Inflammatory macrophage (primary cell): ENCODE measurements at places on chromosomes 3 and 15.
A peak's percentile ranks its signal among the peaks of the same experiment; 100 is the strongest.

DNA sequence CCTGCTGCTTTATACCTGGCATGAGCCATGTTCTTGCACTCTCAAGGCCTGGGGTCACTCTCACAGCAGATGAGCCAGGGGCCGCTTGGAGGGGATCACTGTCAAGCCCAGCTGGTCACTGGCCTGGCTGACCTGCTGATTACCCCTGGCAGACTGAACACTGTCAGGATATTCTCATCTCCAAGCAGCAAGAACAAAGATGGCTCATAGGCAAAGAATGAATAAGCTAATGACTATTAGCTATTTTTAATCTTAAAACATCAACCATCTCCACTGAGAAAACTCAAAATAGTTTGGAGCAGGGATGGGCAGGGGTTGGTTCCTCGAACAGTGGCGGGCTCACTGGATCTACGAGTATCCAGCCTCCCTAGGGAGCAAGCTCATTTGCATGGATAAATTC, 64.4 kb upstream of the ACAN start:
- DNase-seq: no peak

- no peak for DNase-seq
Measured at GRCh38 chr15:96184297-96184696, 146.2 kb upstream of the NR2F2 start.

DNA sequence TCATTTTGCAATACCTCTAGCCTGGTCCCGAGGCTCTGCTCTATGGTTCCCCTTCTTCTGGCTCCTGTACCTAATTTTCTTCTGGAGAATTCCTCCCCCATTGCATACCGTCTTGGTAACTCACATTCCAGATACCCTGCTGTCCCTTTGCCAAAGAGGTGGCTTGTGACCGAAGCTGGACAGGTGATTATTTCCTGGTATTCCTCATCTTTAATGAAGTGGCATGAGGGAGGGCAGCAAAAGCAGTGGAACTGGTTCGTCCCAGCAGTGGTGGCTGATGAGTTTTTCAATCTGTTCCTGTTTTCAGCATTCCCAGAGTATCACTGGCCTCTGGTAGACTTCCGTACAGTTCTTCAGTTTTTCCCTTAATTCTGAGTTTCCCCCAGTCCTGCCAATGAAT, 186.2 kb upstream of the CADPS start:
- DNase-seq: no peak

DNA sequence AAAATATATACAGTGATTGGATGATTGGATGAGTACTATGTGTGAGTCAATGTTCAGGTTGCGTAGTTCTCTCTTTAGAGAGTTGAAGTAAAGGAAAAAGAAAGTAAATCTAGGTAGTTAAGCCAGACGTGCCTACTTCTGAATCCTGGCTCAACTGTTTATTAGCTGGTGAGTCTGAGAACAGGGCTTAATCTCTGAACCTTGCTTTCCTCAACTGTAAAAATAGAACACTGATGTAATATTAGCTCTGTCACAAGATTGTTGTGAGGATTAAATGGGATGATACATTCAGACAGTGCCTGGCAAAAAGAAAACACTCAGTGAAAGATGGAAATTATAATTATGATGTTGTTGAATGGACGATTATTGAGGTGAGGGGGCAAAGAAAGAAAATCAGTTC, 413.4 kb downstream of the MAGI1 start:
- no peak for DNase-seq

- DNase-seq: no peak
Measured at GRCh38 chr3:166461626-166462025, 624.4 kb upstream of the BCHE start.

DNA sequence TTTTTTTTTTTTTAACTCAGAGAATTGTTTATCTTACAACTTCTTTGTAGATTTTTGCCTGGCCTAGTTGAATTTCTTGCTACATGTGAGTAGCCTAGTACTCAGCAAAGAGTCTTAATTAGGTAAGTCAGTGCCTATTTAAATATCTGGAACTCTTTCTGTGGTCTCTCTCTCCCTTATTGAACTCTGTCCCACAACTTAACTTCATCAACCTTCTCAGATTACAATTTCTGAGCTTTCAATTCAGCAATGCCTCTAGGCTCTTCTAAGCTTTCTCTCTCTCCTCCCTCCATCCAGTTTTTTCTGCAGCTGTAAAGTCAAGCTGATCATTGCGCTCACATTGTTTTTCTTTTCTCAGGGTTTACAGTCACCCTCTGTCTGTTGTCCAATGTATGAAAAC, 517.6 kb upstream of the ROBO1 start:
- no peak for DNase-seq

GRCh38 chr15:28115871-28116270, 16.8 kb upstream of the OCA2 start:
- no peak for DNase-seq

DNA sequence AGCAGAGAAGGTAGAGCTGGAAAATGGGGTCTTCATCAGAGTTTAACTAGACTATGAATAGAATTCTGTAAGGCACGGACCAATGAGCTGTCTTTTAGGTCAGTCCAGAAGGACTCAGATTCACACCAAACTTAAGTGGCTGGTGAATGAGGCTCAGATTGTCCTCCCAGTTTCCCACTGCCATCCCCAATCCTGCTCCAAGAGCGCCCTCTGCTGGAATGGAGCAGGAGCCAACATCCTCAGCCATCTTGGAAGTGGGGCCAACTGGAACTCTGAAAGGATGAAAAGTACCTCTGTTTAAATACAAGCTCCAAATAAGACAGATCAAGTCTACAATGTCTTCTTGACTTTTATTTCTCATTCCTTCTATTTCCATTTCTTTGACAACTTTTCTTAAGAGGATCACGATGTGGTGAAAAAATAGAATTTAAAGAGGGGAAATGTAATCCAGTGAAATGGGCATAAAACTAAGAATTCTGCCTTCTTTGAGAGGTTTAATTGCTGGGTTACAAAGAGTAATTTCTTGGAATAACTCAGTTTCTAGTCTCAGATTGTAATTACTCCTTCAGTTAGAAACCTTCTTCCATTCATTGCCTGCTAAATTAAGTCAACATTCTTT, 217.1 kb upstream of the TPRG1 start:
- peak; percentile 91 for DNase-seq

GRCh38 chr15:68389936-68390817, 41.8 kb downstream of the ITGA11 start:
- peak; percentile 52 for DNase-seq

GRCh38 chr3:141431411-141432378, 55.1 kb upstream of the RASA2 start:
- DNase-seq: peak; percentile 3

- DNase-seq: no peak
Measured at GRCh38 chr3:105938101-105938500, 69.3 kb upstream of the CBLB start.

GRCh38 chr15:73628976-73629797, 4.0 kb downstream of the NPTN start:
- peak; percentile 18 for DNase-seq

DNA sequence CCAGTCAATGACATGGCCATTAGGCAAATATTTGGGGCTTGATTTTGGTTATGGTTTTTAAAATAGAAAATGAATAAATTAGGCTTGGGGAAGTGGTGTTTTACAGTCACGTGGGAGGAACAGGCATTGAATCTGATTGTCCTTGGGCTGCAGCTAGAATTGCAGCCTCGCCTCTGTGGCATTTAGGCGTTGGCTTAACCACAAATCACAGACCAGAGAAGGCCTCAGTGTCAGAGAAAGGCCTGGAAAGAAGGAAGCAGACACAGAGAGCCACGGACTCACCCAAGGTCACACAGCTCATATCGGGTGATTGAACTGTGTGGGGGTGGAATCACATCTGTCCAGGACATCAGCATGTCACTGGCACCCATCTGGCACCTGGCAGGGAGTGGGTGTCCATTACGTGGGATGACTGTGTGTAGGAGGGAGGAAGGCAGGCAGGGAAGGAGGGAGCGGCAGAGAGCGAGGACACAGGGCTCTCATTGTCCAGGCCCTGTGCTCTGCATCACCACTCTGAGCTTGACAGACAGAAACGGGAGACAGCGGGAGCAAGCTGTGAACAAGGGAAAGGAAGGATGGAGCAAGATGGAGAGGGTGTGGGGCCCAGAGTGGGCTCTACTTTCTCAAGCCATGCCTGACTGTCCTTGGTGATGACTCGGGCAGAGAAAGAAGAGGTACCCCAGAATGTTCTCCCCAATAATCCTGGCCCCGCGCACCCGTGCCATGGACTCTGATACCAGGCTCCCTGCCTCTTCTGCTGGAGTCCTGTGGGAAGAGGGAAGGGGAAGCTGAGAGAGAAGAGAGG, 186.4 kb downstream of the FAM43A start:
- DNase-seq: peak; percentile 89

DNA sequence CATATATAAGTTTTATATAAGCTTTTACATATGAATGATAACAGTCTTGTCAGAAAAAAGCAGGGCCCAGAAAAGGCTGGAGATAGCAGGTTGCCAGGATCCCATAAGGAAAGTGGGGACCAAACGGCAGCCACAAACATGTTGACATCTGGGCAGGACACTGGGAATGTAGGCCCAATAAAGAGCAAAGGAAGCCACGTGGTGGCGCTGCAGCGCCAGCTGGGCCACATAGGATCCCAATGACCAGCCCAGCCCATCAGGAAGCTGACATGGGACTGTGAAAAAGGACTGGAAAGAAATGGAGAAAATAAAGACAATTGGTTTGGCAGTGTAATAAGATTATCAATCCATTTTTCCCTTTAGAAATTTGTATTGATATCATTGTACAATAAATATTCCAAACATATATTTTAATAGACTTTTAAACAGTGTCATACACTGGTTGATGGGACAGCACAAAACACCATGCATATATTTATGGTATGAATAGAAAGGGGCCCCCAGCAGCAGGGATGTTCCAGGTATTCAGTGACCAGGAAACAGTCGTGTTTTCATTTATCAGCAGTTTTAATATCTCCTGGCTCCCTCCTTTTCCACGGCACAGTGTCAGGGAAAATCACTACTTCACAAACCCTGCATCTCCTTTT, 89.0 kb upstream of the STRIT1 start:
- DNase-seq: peak; percentile 35

GRCh38 chr3:94862703-94863102, 799.8 kb downstream of the NSUN3 start:
- DNase-seq: no peak

DNA sequence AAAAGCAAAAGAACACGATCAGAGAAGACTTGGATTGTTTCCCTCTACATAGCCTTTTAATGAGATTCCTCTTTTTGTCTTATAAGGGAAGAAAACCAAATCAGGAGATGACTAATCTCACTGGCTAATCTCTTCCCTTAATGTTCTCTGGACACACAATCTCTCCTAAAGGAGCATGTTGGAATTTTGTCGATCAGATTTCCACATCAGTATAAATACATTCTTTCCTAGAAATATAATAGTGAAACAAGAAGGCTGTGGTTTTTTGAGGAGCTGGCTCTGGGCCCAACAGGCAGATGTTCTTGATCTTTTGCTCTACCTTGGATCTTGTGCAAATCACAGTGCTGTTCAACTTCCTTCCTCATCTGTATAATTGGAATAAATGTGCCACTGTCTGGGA, 94.0 kb downstream of the GTPBP8 start:
- DNase-seq: peak; percentile 16

GRCh38 chr3:159252772-159253384, 451.0 kb downstream of the MFSD1 start:
- peak; percentile 52 for DNase-seq

GRCh38 chr3:195077611-195078540, 193.1 kb downstream of the XXYLT1 start:
- DNase-seq: no peak
